ENCODE measurements at places on chromosomes 6 and 20. TPM values are rescaled to one million over a fixed set of nuclear protein-coding genes. Genes with fewer than 3 reads are reported as not detected.

DNA sequence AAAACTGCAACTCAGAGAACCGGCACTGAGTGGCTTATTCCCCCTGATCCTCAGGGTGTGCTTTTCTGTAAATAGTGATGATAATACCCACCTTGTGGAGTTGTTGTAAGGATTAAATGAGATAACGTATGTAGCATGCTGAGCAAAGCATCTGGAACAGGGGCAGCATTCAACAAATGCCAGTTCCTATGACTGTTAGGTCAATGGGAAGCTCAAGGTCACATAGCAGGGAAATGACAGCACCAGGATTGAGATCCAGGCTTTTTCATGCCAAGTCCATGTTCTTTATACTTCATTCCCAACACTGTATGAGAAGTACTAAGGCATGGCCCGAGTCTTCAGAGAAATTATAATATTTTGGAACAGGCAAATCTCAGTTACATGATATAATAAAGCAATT is 5.1 kb downstream of the RCAN2 start:
- no peak overlapping the region for H3K4me3 ChIP-seq
- DNase-seq: no peak
- peaks cover 2% of the 10 kb centered on the region for H3K36me3 ChIP-seq
- no peaks in the 10 kb centered on the region for H3K27me3 ChIP-seq
- no peaks in the 10 kb centered on the region for H3K4me1 ChIP-seq

Gene ABHD16B
- total RNA-seq: not detected

GRCh38 chr6:133899556-133899955 is 10.6 kb downstream of the TCF21 start:
- no peak for DNase-seq
- no peak overlapping the region for H3K4me3 ChIP-seq
- no peaks in the 10 kb centered on the region for H3K36me3 ChIP-seq
- no peaks in the 10 kb centered on the region for H3K4me1 ChIP-seq

DNA sequence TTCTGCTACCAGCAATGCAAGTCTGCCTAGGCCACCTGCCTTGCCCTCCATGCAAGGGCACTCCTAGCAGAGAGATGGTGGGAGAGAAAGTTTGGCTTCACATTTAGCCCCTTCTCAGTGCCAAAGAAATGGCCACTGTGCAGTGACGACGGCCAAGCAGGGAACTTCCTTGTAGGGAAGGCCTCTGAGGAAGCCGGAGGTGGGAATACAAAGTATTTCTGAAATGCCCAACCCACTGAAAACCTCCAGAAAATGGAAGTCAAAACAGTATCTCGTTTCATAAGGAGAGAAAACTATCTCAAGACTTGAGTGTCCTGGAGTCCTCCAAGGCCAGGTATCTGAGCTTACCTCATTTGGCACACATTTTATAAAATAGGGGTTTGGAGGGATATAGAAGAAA is 42.7 kb downstream of the JAG1 start:
- no peaks in the 10 kb centered on the region for H3K27me3 ChIP-seq
- no peaks in the 10 kb centered on the region for H3K36me3 ChIP-seq
- H3K27ac ChIP-seq: no peak overlapping the region
- no peak overlapping the region for H3K4me3 ChIP-seq

- H3K4me1 ChIP-seq: no peaks in the 10 kb centered on the region
- no peaks in the 10 kb centered on the region for H3K27me3 ChIP-seq
- no peak for DNase-seq
Observed at GRCh38 chr20:50895111-50895830, 36.0 kb downstream of the ADNP start.

Gene PNPLA1
- total RNA-seq: not detected

Gene FNDC11
- total RNA-seq: not detected

- no peak overlapping the region for H3K27ac ChIP-seq
- no peak overlapping the region for H3K4me3 ChIP-seq
- no peaks in the 10 kb centered on the region for H3K27me3 ChIP-seq
- no peak for DNase-seq
- peaks cover 74% of the 10 kb centered on the region for H3K36me3 ChIP-seq
Observed at GRCh38 chr20:62887860-62888239, 26.2 kb upstream of the TCFL5 start.

DNA sequence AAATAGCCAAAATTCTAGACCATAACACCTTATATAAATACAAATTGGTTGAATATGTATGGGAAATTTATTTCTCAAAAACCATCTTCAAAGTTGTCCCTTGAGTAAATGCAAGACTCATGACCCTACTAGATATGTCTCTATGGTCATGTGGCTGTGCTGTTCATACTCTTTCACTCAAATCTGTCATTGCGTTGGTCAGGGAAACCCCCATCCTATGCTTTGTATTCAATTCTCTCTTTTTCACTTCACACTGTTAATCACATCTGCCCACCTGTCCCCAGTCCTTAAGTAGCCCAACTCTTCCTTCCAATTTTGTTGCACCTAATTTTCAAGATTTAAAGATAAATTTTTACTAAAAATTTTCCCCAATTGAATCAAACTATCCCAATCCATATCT is 51.0 kb downstream of the RPS12 start:
- H3K4me3 ChIP-seq: no peak overlapping the region
- H3K27me3 ChIP-seq: no peaks in the 10 kb centered on the region
- H3K27ac ChIP-seq: no peak overlapping the region
- no peaks in the 10 kb centered on the region for H3K4me1 ChIP-seq
- no peak for DNase-seq

- no peaks in the 10 kb centered on the region for H3K27me3 ChIP-seq
- H3K4me1 ChIP-seq: no peaks in the 10 kb centered on the region
- no peaks in the 10 kb centered on the region for H3K36me3 ChIP-seq
- no peak for DNase-seq
- no peak overlapping the region for H3K27ac ChIP-seq
Observed at GRCh38 chr20:18845017-18845416, 31.4 kb downstream of the SCP2D1 start.

GRCh38 chr6:21200134-21200870 is 393.2 kb upstream of the SOX4 start:
- 0 out of 2 replicates have a peak, but pooled peaks cover 3% of the 10 kb centered on the region for H3K36me3 ChIP-seq
- no peaks in the 10 kb centered on the region for H3K4me1 ChIP-seq
- DNase-seq: no peak
- H3K27me3 ChIP-seq: no peaks in the 10 kb centered on the region
- H3K4me3 ChIP-seq: no peak overlapping the region

DNA sequence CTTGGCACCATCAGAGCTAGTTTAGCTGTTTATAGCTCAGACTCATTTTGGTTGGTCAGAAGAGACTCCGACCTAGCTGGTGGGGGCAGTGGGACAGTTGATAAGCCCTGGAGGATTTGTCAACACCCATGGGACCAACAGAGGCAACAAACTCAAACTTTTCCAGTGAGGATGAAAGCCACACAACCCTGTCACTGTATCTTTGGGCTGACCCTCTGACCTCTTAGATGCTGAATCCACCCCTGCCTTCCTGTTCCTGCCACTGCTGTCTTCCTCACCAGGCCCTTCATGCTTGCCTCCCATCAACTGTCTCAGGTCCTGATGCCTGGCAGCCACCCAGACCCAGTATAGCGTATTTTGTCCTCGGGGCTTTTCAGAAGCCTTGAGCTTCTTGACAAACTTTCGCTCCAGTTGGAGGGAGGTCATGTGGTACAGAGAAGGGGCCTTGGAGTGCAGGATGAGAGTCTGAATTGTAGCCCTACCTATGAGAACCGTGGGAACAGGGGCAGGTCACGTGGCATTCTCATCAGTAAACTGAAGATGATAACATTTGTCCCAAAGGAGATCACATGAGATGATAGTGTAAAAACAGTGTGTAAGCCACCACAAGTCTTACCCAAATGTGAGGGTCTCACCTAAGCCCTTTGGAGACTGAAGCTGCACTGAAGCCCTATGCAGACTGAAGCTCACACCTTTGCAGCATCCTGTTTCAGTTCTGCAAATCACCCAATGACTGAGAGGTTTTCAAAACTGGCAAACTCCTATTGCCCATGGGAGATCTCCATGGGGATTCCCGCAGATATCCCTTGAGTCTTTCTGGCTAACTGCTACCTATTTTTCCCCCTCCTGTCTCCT is 72.0 kb upstream of the F13A1 start:
- no peaks in the 10 kb centered on the region for H3K4me1 ChIP-seq
- DNase-seq: no peak
- H3K4me3 ChIP-seq: no peak overlapping the region
- no peaks in the 10 kb centered on the region for H3K27me3 ChIP-seq

- no peaks in the 10 kb centered on the region for H3K27me3 ChIP-seq
- no peak overlapping the region for H3K27ac ChIP-seq
- H3K36me3 ChIP-seq: no peaks in the 10 kb centered on the region
- H3K4me3 ChIP-seq: no peak overlapping the region
- no peak for DNase-seq
- H3K4me1 ChIP-seq: peaks cover 24% of the 10 kb centered on the region
Observed at GRCh38 chr6:46039646-46040045, 24.0 kb upstream of the CLIC5 start.

DNA sequence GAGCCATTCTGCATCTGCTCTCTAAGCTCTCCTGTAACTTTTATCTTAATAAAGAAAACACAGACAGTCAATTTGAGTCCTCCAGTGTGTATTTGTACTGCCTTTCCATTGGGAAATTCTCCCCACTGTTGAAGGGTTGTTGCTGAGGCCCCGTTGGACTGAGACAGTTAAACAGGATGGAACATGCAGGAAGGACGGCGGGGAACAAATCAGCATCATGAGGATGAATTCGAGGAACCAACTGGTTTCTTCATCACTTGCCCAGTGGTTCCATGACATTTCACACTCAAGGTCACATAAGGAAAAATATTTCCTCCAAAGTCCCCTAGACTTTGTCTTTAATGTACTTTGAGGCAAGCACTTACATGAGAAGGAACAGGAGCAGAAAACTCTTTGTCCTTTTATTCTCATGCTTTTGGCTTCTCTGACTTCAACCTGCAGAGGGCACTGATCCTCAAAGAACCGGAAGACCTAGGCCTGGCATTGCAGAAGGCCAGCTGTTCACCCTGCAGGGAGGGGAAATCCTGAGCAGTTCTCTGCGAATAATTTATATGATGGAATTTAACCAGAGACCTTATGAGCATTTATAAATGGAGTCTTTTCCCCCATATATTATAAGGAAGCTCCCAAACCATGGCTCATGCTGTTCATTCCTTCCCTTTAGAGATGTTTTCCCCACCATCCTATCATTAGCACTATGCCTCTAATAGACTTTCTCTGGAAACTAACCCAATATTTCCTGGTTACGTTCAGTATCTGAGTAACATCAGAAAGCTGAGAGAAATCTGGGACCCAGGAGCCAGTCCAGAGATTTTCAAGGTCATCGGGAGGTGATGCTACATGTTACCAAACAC is 55.2 kb upstream of the ADGRF1 start:
- H3K4me1 ChIP-seq: no peaks in the 10 kb centered on the region
- no peaks in the 10 kb centered on the region for H3K36me3 ChIP-seq
- no peaks in the 10 kb centered on the region for H3K27me3 ChIP-seq
- DNase-seq: peak; percentile 50

Gene MYBL2
- 80.8 TPM for total RNA-seq

Gene PPP1R3G
- 0.19 TPM for total RNA-seq

DNA sequence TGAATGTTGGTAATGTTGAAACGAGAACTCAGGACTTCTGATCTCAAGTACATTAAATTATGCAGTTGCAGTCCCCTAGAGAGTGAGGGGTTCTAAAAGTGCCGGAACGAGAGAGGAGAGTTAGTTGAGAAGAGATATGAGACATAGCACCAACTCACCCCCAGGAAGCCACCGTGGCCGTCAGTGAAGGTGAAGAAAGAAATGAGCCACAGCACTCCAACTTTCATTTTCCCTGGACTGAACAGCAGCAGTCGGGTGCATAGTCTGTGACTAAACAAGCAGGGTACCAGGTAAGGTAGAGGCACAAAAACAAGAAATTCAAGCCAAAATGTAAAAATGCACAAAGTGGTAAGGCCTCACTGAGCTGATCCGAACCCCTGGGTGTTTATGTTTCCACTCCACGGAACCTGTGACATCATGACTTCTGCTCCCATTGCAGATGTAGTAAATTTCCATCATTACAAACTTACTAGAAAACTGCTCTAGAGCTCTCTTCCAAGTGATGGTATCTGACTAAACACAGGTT is 13.2 kb downstream of the ADGRF1 start:
- H3K36me3 ChIP-seq: no peaks in the 10 kb centered on the region
- no peak overlapping the region for H3K27ac ChIP-seq
- no peak overlapping the region for H3K4me3 ChIP-seq
- no peaks in the 10 kb centered on the region for H3K27me3 ChIP-seq
- DNase-seq: no peak
- no peaks in the 10 kb centered on the region for H3K4me1 ChIP-seq

DNA sequence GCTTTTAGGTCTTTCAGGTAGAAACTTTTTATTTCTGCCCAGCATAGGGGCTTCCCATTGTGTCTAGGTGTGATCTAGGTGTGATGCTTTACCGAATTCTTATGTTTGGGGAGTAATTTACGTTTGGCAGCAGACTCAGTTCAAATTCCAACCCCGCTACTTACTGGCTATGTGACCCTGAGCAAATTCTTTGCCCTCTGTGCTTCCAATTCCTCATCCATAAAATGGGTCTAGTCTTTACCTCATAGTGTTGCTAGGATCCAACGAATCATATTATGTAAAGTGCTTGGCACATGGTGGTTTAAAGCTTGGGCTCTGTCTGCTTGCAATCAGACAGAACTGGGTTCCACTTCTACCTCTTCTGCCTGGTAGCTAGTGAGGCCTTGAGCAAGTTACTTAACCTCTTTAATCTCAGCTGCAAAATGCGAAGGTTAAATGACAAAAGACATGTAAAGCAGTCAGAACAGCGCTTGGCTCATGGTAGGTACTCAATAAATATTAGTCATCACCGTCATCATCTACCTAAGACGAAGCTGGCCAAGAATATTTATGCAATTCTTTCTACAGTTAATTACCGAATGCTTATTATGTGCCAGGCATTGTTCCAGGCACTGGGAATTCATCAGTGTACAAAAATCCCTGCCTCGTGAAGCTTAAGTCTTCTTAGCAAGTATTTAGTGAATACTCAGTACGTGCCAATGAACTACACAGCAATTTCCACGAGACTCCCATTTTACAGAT is 1.0 kb downstream of the NSFL1C start:
- peaks cover 53% of the 10 kb centered on the region for H3K36me3 ChIP-seq
- peak overlapping the region; percentile 98 for H3K4me3 ChIP-seq
- H3K27ac ChIP-seq: peak overlapping the region; percentile 86
- no peaks in the 10 kb centered on the region for H3K27me3 ChIP-seq
- DNase-seq: no peak

- DNase-seq: no peak
- H3K27me3 ChIP-seq: peaks cover 2% of the 10 kb centered on the region
- no peaks in the 10 kb centered on the region for H3K36me3 ChIP-seq
- no peaks in the 10 kb centered on the region for H3K4me1 ChIP-seq
Observed at GRCh38 chr20:52895235-52895634, 76.9 kb upstream of the TSHZ2 start.

GRCh38 chr6:52155791-52156576 is 30.2 kb upstream of the IL17A start:
- DNase-seq: no peak
- no peaks in the 10 kb centered on the region for H3K27me3 ChIP-seq
- no peaks in the 10 kb centered on the region for H3K36me3 ChIP-seq
- H3K4me1 ChIP-seq: peaks cover 3% of the 10 kb centered on the region
- no peak overlapping the region for H3K4me3 ChIP-seq
- H3K27ac ChIP-seq: no peak overlapping the region

- no peak overlapping the region for H3K4me3 ChIP-seq
- peaks cover 8% of the 10 kb centered on the region for H3K4me1 ChIP-seq
- H3K36me3 ChIP-seq: no peaks in the 10 kb centered on the region
- H3K27me3 ChIP-seq: no peaks in the 10 kb centered on the region
- H3K27ac ChIP-seq: no peak overlapping the region
- DNase-seq: no peak
Observed at GRCh38 chr6:13877051-13877450, 47.7 kb upstream of the RNF182 start.

- H3K27ac ChIP-seq: no peak overlapping the region
- H3K4me1 ChIP-seq: no peaks in the 10 kb centered on the region
Observed at GRCh38 chr6:120875900-120876299, 458.4 kb downstream of the TBC1D32 start.

Measured in SJSA1 (cell line).